ENCODE measurements at places on chromosomes 11 and 22.

DNA sequence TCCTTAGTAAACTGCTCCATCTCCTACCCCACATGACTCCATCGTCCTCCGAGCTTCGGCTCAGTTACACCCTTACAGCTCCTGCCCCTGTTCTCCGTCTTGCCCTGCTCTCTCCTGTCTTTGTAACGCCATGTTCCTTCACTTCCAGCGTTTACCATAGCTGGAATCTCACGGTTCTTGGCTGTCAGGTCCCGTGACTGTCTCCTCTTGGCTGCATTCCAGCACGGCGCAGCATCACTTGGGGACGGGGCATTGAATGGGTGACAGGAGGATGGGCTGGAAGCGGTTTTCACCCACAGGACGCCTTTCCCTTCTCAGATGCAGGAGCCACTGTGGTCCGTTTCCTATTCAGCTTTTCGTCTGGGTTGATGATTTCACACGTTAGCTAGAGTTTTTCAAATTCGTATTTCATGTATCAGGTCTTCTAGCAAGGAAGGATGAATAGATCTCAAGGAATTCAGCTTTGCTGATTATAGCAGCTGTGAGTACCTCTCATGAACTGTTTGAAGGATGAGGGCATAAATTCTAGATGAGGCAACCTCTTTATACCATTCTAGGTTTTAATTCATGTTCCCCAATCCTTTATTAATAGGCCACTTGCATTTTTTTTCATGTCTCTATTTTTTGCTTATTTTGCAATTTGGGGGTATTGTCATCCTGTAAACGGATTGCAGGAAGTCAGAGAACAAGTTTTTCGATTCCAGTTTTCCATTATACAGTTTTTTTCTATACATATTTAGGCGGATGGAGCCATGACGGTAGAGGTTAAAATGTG lies 29.1 kb downstream of the ZBED4 start:
- DNase-seq = no peak

GRCh38 chr22:37383341-37383740 lies 43.9 kb downstream of the ELFN2 start:
- peak; percentile 28 for DNase-seq

- DNase-seq = no peak
Observed at GRCh38 chr11:83157594-83158356, 844 bp downstream of the PCF11 start.

- DNase-seq = no peak
Observed at GRCh38 chr11:121024989-121025388, 1.1 kb downstream of the TBCEL start.

DNA sequence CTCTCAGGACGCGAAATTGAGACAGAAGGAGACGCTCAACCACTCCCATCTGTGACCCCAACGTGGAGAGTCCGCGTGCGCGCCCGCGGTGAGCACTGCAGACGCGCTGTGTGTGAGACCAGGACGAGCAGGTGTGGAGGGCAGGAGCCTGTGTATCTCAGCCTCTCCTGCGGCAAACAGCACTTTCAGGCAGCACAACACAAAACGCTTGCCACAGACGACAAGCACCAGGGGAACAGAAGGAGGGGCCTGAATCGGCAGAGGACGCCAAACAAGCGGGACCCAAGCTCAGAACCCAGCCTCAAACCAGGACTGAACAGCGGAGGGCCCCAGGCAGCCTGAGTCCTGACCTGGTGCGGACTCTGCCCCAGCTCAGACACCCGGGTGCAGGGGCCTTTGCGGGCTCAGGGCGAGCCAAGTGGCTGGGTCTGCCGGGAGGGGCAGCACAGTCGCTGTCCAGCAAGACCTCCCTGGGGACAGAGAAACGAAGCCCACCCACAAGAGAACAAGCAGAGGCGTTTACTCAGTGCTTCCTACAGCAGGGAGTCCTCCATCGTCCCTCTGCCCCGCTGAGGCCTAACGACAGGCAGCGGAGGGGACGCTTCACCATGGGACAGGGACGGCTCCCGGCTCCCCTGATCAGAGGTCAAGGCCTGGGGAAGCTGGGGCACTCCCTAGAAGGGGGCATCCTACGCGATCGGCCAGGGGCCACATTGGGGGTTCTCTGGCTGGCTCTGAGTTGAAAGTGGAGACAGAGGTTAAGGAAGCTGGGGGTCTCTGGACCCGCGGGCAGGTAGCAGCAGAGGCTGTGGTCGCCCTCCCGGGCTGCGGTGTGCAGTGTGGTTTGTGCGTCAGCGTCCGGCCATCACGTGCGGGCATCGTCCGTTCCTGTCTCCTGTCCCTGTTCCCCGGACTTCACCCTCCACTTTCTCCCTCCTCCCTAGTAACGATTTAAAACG lies 560.8 kb downstream of the BRD1 start:
- no peak for DNase-seq

- DNase-seq = no peak
Observed at GRCh38 chr11:83613767-83614121, 327.6 kb upstream of the CCDC90B start.
